NCI-H774 (cell line): ENCODE measurements at places on chromosomes 3 and 15.

- no peak for DNase-seq
Observed at GRCh38 chr15:63079947-63080626, 37.5 kb downstream of the TPM1 start.

GRCh38 chr3:150521463-150521862, 24.8 kb downstream of the SERP1 start:
- no peak for DNase-seq

GRCh38 chr3:122200661-122201060, 17.2 kb downstream of the CASR start:
- no peak for DNase-seq

DNA sequence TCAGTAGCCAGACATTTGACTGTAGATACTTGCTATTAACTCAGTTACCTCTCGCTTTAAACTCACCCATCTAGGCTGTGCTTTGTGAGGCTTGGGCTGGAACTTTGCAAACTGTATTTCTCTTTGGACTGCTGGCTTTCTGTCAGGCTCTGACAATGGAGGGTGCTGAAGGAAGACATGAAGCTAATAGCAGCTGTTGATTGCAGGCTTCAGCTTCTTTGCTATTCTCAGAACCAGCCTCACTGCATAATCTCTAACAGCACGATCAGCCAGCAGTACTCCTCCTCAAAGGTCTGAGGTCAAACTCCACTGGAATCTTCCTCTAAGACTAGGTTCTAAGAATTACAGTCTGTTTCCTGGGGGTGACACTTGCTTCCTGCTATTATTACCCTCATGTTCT, 295.6 kb downstream of the ZBBX start:
- no peak for DNase-seq

DNA sequence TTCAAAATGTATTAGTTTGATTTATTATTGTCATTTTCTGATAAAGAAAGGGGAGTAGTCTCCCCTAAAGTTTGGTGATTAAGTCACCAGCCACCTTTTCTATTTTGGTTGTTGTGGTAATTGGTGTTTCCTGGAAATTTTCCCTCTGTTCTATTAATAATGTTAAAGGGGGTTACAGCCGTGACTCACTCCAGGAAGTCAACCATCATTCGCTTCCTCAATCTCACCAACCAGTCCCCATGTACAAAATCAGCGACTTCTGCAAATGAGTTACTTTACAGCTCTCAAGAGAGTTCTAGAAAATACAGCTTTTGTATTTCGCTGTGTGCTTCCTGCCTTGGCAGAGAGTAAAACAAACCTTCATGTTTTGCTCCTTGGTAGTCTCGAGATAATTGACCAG, 285.1 kb downstream of the LPP start:
- no peak for DNase-seq
